Uterus (tissue), 4 donors: ENCODE measurements at places on chromosomes 12 and 14. TPM values are rescaled to one million over a fixed set of nuclear protein-coding genes. Genes with fewer than 3 reads are reported as not detected.

Gene ACVR1B
- 15.0 TPM for total RNA-seq

Gene HHIPL1
- total RNA-seq = 1.5 TPM

Gene SIX1
- total RNA-seq = not detected

DNA sequence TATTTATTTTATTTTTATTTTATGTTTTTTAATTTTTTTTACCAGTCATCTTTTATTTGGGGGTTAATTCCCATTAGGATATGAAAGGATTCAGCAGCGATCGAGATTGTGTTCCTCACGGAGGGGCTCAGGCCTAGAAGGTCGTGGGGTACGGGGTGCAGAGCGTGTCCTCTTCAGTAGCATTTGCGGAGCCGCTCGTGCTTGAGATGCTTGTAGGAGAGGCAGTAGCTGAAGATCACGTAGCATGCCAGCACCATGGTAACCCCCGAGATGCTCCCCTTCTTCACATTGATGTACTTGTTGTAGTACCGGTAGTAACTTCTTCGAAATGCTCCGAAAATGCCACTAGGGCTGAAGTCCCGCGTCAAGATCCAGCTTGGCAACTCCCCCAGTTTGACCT lies 40.5 kb upstream of the PLEKHG6 start:
- no peak overlapping the region for H3K27ac ChIP-seq
- H3K27me3 ChIP-seq = no peaks in the 10 kb centered on the region
- H3K36me3 ChIP-seq = no peaks in the 10 kb centered on the region
- no peaks in the 10 kb centered on the region for H3K4me1 ChIP-seq

Gene FGF6
- total RNA-seq = not detected

DNA sequence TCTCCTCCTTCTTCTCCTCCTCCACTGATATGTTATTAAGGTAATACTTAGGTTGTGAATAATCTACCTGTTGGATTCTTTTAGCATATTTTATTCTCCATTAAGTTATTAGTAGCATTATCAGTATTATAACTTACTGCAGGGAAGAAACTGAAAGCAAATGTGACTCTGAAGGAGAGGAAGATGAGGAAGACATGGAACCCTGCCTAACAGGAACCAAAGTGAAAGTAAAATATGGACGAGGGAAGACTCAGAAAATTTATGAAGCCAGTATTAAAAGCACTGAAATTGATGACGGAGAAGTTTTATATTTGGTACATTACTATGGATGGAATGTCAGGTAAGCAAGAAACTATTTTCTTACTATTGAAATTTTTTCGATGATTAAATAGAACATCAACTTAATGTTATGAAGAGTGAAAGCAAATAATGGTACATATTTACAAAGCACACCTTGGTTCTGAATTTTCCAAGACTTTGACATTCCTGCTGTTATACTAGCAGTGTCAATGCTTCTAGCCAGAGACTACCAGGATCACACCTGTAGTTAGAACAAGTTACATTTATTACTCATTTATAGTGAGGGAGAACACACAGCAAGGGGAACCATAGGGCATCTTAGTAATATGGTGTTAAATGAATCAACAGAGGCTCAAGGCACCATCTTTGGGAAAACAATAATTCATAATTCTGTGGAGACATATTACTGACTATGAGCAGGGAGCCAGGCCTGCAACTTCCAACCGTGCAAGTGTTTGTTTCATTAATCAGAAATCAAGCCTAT lies 42.0 kb upstream of the TOMM20L start:
- H3K4me3 ChIP-seq = no peak overlapping the region
- no peaks in the 10 kb centered on the region for H3K4me1 ChIP-seq
- H3K27me3 ChIP-seq = no peaks in the 10 kb centered on the region
- no peak overlapping the region for H3K27ac ChIP-seq
- no peak for DNase-seq

Gene PLA2G1B
- not detected for total RNA-seq

Gene CMA1
- total RNA-seq = not detected

Gene ARG2
- total RNA-seq = 3.7 TPM

GRCh38 chr12:55001198-55001868 lies 16.8 kb upstream of the TESPA1 start:
- H3K27me3 ChIP-seq = no peaks in the 10 kb centered on the region
- no peak for DNase-seq
- no peak overlapping the region for H3K27ac ChIP-seq
- no peaks in the 10 kb centered on the region for H3K4me1 ChIP-seq
- H3K36me3 ChIP-seq = no peaks in the 10 kb centered on the region

Gene HOTAIR
- total RNA-seq = 1.2 TPM

Gene CRIP1
- 53.8 TPM for total RNA-seq

DNA sequence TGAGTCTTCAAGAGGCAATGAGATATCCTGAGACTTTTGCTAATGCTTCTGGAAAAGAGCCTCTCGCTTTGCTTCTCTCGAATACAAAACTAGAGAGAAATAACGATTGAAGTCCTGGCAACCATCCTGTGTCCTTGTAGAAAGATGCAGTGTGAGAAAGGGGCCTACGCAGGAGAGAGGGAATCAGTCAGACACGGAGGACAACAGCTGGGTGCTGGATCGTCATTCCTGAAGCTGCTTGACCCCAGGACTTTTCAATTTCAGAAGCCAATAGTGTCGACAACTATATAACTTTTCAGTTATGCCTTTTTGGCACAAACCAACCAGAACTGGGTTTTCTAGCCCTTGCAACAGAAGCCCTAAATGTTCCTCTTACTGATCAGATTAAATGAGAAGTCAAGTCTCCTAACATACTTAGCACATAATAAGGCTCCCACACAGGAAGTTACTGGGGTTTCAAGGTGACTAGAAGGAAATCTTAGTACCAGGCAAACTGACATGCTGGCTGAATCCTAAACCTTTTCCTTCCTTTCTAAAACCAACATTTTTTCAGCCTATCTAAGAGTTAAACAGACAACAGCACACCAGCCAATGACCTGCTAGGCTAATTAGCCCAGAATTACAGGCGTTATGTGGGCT lies 755.6 kb downstream of the MED13L start:
- no peaks in the 10 kb centered on the region for H3K4me1 ChIP-seq
- H3K36me3 ChIP-seq = no peaks in the 10 kb centered on the region
- no peak overlapping the region for H3K27ac ChIP-seq
- H3K27me3 ChIP-seq = no peaks in the 10 kb centered on the region

DNA sequence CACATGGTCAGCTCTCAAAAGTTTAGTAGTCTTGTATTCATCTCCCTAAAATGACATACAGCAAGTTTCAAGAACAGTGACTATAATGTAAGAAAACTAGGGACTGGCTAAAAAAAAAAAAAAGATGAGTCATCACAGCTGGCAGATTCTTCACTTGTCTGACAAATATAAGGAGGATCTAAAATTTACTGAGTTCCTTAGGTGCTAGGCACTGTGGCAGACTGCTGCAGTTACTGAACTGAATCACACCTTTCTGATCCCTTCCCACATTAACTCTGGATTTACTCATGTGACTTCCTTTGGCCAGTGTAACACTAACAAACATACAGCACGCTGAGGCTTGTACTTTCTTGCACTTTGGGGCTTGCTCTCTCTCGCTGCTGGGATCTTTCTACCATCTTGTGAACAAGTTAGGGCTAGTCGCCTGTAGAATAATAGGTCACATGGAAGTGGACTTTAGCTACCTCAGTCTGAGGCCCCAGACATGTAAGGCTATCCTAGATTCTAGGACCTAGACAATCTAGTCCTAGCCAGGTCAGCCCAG lies 32.1 kb downstream of the BAZ1A start:
- H3K36me3 ChIP-seq = no peaks in the 10 kb centered on the region
- H3K27me3 ChIP-seq = no peaks in the 10 kb centered on the region
- H3K27ac ChIP-seq = peak overlapping the region; percentile 43
- no peaks in the 10 kb centered on the region for H3K4me1 ChIP-seq

DNA sequence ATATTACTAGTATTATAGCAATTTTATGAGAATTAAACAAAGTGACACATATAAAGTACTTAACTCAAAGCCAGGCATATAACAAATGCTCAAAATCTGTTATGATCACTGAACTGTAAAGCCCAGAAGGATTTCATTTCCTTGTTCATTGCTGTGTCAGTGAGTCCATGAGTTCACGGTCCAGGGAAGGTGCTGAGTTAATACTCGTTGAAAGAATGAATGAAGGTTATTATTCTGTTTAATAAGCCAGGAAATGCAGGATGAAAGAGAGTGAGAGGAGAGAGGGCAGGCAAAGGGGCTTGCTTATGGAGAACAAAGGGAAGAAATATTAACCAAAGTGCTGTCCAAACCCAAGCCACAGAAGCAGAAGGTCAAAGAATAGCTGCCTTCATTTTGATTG lies 40.2 kb upstream of the NT5DC3 start:
- no peaks in the 10 kb centered on the region for H3K27me3 ChIP-seq
- H3K4me1 ChIP-seq = no peaks in the 10 kb centered on the region
- no peak for DNase-seq
- H3K4me3 ChIP-seq = no peak overlapping the region
- no peaks in the 10 kb centered on the region for H3K36me3 ChIP-seq
